ENCODE measurements at places on chromosomes 1 and 21.

DNA sequence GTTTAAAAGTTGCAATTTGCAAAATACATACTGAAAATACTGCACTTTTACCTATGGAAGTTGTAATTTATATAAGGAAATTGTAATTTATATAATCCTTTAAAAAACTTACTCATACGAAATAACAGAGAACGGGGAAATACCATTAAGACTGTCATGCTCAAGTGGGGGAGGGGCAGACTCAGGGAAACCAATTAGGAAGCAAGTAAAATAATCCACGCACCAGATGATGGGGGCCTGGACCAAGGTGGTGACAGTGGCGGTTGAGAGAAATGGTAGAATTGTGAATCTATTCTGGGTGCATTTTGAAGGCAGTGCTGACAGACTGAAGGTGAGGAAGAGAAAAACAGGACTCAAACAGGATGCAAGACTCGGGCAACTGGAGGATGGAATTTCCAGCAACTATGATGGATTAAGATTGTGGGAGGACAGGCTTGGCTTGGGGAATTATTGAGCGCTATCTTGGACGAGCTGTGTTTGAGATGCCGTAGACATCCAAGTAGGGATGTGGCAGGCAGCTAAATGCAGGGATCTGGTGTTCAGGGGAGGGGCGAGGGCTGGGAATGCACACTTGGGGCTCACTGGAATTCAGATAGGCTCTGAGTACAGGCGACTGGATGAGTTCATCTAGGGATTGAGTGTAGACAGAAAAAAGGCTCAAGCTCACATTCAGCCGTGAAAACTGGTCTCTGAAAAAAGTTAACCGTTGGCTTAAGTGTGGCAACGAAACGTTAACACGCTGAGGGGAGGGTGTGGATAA is 977 bp downstream of the LCA5L start:
- no peak for DNase-seq

DNA sequence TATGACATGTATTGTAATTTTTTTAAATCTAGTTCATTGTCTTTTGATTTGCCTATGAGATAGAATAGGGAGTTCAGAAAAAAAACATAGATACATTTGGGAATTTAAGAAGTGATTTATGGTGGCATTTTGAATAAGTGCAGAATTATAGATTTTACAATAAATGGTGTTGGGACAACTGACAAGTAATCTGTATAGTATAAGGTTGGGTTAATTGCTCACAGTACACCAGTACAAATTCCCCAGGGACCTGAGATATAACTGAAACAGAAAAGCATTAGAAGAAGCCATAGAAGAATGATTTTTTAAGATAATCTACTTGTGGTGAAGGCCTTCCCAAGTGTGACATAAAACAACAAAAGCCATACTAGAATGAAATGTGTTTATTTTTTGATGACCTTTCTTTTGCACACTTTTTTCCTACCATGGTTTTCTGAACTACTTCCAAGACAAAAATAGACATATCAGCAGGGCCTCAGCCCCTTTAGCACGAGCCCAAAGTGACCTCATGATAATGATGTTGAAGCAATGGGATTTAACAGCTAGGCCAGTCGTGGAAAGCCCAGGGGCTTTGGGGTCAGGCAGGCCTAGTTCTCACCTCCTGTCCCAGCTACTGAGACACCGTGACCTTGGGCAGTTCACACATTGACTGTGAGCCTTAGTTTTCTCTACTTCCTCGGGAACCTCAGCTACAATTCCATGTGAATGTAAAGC is 87.4 kb downstream of the GREM2 start:
- DNase-seq: no peak

DNA sequence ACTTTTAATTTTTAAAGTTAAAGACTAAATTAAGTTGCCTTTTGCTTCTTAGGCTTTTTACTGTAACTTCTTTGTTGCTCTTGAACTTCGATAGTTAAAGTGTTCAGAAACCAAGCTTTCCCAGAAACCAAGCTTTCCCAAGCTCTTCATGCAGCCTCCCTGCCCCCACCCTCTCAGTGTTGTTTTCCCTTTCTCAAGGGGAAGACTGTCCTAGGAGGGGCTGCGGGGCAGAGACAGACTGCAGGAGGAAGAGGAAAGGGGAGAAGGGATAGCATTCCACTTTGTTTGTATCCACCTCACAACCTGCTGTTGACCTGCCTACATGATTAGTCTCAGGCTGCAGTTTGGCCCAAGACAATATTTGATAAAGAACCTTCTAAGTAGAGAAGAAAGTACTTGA is 39.0 kb upstream of the DIPK1A start:
- DNase-seq: no peak

- no peak for DNase-seq
These were observed 251.2 kb downstream of the RRAGC start for GRCh38 chr1:38608202-38608864.

GRCh38 chr1:119888476-119888875 is 7.8 kb downstream of the ADAM30 start:
- no peak for DNase-seq

- no peak for DNase-seq
These were observed 1047.6 kb upstream of the ADGRL4 start for GRCh38 chr1:80054129-80054528.

DNA sequence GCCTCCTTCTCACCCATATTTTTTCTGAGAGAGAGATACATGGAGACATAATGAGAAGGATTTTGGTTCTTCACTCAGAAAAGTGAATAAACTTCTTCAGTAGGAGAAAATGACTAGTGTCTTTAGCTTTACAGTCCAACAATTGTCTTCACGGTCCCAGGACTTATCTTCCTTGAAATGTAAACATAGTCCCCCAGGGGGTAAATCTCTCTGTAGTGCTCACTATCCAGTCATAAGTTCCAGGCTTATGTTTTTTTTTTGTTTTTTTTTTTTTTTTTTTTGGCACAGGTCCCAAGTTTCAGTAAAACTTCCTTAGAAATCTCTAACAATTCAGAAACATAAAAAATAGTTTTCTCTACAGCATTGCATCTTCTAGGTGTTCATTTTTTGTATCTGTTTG is 890.2 kb upstream of the B3GALT2 start:
- no peak for DNase-seq

- no peak for DNase-seq
These were observed 44.8 kb downstream of the BACH1 start for GRCh38 chr21:29343519-29343918.

- no peak for DNase-seq
These were observed 27.0 kb downstream of the KIAA0319L start for GRCh38 chr1:35530168-35530567.

GRCh38 chr1:154940651-154941194 is 4.2 kb upstream of the PMVK start:
- no peak for DNase-seq

GRCh38 chr1:94713472-94714141 is 106.5 kb upstream of the SLC44A3 start:
- no peak for DNase-seq

- no peak for DNase-seq
These were observed 12.7 kb upstream of the CD101 start for GRCh38 chr1:116988908-116989307.

- no peak for DNase-seq
These were observed 25.3 kb downstream of the CLSTN1 start for GRCh38 chr1:9798236-9799130.

DNA sequence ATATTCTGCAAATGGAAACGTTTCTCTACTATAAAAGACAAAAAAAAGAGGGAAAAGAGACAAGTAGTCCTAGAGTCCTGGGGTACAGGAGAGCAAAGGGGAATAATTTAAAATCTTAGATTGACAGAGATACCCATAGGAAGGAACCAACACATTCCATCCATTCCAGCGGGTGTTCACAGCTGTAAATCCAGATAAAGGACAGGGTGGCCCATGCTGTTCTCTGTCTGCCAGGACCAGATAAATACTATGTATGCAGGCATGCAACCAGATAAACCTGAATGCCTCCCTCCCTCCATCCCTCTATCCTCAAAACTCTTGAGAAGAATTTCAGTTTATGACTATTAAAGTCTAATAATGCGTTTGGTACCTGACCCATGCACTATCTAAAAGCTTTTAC is 131.8 kb downstream of the PTPN14 start:
- no peak for DNase-seq

GRCh38 chr1:53408013-53408754 is 51.0 kb upstream of the DMRTB1 start:
- DNase-seq: no peak

DNA sequence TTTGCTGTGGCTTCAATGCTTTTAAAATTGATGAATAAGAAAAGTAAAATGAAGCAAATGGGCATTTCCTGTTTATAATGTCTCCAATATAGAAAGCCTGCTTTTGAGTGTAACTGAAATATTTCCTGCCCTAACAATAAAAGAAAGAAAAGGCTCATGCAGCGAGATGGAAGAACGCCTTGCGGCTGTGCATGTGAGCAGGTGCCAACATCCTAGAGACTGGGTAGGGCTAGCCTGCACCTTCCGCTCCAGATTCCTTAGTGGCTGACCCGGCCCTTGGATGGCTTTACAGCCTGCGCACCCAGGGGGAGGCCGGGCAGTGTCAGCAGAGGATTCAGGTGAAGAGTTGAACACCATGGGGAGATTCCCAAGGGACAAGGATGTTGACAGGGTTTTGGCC is 21.8 kb downstream of the CNIH3 start:
- no peak for DNase-seq

DNA sequence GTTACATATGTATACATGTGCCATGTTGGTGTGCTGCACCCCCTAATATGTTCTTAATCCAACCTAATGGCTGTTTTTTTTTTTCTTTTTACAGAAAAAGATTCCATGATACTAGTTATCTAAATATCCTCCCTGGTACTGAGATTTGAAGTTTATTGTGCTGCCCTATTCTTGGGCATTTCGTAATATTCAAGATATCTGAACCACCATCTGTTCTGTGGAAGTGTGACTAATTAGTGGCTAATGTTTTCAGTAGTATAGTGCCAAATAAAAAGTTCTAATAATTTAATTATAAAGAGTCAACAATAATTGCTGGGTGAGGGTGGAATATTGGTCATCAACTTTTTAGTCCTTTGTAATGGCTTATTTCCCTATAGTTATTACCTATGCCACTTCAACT is 217.5 kb downstream of the GABPA start:
- no peak for DNase-seq

GRCh38 chr1:198713081-198713480 is 74.2 kb downstream of the PTPRC start:
- DNase-seq: no peak

- DNase-seq: no peak
These were observed 67.1 kb upstream of the PGBD5 start for GRCh38 chr1:230493264-230493663.

GRCh38 chr1:172085317-172085716 is 244.0 kb downstream of the DNM3 start:
- DNase-seq: no peak

DNA sequence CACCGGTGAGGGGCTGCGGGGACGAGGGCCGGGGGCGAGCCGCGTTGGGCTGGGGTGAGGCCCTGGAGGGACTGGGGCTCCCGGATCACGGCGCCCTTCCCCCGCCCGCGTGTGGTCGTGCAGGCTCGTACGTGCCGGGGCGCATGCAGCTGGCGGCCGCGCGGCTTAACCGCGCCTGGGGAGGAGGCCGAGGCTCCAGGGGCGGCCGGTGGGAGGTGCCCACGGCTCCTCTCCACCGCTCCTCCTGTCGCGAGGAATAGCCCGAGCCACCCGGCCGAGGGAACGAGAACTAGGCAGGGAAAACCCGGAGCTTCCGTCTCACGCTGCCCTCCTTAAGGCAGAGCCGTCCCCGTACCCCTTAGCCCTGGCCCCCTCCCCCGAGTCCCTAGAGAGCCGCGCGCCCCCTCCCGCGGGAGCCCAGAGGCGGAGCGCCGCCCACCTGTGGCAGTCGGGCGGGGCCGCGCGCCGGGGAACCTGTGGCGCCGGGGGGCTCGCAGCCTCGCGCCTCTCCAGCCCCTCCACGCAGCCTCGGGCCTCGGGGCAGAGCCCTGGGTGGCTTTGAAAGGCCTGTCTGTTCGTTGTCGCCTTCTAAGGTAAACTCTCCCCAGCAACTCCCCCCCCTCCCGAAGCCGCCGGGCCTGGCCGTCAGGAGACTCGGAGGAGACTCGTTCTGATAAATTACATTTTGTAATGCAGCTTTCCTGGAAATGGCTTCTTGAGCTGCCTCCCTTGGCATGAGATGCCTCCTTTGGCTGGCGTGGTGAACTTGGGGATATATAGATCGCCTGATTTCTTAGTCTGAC is 746 bp downstream of the AK4 start:
- DNase-seq: no peak

GRCh38 chr1:2561898-2562895 is 6.0 kb downstream of the TNFRSF14 start:
- no peak for DNase-seq

- no peak for DNase-seq
These were observed 93.3 kb upstream of the CD53 start for GRCh38 chr1:110779636-110780035.

DNA sequence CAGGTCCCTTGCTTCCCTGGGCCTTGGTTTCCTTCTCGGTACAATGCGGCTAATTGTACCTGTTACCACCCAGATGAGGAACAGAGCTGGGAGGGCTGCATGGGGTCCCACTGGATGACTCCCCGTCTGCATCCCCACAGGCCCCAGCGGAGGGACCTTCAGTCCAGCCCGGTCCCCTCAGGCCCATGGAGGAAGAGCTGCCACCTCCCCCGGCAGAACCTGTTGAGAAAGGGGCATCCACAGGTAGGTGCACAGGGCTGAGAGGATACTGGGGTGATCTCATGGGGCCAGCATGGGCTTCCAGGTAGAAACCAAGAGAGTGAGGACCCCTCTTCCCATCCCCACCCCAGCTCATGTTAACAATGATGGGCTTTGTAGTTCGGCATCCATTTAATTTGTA is 9.8 kb downstream of the FBLIM1 start:
- DNase-seq: no peak

DNA sequence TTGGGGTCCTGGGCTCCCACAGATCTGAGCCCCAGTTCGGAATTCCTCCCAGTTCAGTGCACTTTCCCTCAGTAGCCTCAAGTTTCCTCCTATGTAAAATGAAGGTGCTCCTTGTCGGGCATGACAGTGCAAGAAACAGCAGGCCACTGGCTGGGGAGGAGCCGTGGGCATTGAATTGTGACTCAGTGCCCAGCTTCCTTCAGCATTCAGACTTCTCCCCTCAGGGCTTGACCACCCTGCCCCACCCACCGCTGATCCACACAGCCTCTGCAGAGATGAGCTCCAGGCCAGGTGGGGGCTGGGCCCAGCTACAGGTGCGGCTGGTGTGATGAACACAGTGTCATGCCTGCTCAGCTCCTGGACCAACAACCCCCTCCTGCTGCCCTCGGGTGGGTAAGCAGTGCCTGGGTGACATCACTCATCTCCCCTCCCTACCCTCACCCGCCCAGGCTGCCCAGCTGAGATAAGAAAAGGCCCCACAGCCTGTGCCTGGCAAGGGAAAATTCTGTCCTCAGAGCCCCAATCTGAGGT is 4.9 kb downstream of the MOB3C start:
- DNase-seq: no peak

GRCh38 chr1:202351725-202352124 is 3.2 kb downstream of the PPP1R12B start:
- no peak for DNase-seq

GRCh38 chr1:172488393-172488792 is 44.5 kb upstream of the PIGC start:
- DNase-seq: no peak

GRCh38 chr1:233480198-233480597 is 133.7 kb upstream of the KCNK1 start:
- no peak for DNase-seq
